ENCODE measurements at places on chromosomes 3 and 15.
A peak's percentile ranks its signal among the peaks of the same experiment; 100 is the strongest.

- DNase-seq = no peak
- no peak overlapping the region for H3K27ac ChIP-seq
- H3K27me3 ChIP-seq = no peaks in the 10 kb centered on the region
- H3K36me3 ChIP-seq = no peaks in the 10 kb centered on the region
These were observed 628.5 kb downstream of the GRM7 start for GRCh38 chr3:7489417-7489816.

DNA sequence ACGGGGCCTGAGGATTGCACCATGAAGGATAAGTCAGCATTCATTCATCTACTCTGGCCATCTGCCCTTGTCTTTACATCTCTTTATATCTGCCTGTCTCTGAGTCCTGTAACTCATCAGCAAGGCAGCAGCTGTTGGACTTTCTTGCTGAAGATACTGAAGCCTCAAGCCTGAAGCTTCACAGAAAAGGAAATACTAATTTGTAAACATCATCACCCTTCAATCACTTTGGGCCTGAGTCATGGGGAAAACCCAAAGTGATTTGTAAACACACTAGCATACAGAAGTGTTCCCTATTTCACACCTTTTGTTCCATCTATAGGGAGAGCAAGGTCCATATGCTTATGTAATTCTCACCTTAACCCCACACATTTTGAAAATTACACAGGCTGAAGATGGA, 928.2 kb downstream of the EPHA3 start:
- no peaks in the 10 kb centered on the region for H3K27me3 ChIP-seq
- H3K4me3 ChIP-seq = no peak overlapping the region
- H3K27ac ChIP-seq = no peak overlapping the region
- no peak for DNase-seq
- H3K36me3 ChIP-seq = no peaks in the 10 kb centered on the region
- no peaks in the 10 kb centered on the region for H3K4me1 ChIP-seq

DNA sequence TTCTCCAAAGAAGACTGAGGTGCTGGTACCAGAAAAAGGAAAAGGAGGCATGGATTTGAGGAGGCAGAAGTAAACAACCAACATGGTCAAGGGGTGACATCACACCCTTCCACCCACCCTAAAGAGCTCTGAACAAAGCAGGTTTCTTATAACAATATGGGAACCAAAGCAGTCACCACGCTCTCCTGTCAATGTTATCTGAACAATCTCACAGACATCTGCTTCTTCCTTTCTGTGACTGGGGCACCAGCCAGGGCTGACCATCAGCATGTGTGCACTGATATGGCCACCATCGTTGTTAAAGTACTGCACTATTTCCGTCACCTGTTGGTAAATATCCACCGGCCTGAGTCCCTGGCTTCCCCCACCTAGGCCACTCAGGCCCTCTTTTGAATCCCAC, 252.9 kb downstream of the SHQ1 start:
- no peaks in the 10 kb centered on the region for H3K36me3 ChIP-seq
- no peak overlapping the region for H3K27ac ChIP-seq
- H3K4me1 ChIP-seq = peaks cover 21% of the 10 kb centered on the region
- peak; percentile 6 for DNase-seq
- H3K4me3 ChIP-seq = no peak overlapping the region
- H3K27me3 ChIP-seq = peaks cover 15% of the 10 kb centered on the region

GRCh38 chr3:27504749-27505148, 20.6 kb upstream of the SLC4A7 start:
- peak; percentile 40 for DNase-seq
- no peaks in the 10 kb centered on the region for H3K27me3 ChIP-seq
- no peaks in the 10 kb centered on the region for H3K36me3 ChIP-seq

DNA sequence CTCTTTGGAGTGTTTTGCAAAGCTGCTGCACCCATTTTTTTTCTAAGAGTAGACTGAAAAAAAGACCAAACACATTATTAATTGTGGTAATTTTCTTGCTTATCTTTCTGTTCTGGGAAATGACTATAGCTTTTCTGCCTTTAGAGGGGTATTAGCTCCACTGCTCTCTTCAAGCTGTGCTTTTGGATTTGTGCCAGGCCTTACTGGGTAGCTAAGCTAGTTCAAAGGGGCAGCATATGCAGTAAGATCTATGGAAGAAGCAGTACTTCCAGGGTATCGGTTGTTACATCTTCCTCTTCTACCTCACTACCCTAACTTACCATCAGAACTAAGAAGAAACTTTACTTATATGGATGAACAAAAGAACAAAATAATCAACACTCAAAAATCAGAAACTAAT, 28.7 kb upstream of the ARIH1 start:
- H3K4me1 ChIP-seq = no peaks in the 10 kb centered on the region
- peaks cover 3% of the 10 kb centered on the region for H3K27me3 ChIP-seq
- no peak overlapping the region for H3K4me3 ChIP-seq

- H3K4me3 ChIP-seq = no peak overlapping the region
- no peak overlapping the region for H3K27ac ChIP-seq
- no peaks in the 10 kb centered on the region for H3K27me3 ChIP-seq
- no peak for DNase-seq
These were observed 42.4 kb downstream of the MYL3 start for GRCh38 chr3:46820852-46821251.
